ENCODE measurements at places on chromosomes 5 and 9.

- DNase-seq = no peak
Observed at GRCh38 chr5:10528056-10528816, 35.6 kb upstream of the ANKRD33B start.

GRCh38 chr5:6711409-6712141 is 1.7 kb upstream of the TENT4A start:
- no peak for DNase-seq

GRCh38 chr9:136961279-136962065 is 9.4 kb downstream of the LCN12 start:
- DNase-seq = no peak

DNA sequence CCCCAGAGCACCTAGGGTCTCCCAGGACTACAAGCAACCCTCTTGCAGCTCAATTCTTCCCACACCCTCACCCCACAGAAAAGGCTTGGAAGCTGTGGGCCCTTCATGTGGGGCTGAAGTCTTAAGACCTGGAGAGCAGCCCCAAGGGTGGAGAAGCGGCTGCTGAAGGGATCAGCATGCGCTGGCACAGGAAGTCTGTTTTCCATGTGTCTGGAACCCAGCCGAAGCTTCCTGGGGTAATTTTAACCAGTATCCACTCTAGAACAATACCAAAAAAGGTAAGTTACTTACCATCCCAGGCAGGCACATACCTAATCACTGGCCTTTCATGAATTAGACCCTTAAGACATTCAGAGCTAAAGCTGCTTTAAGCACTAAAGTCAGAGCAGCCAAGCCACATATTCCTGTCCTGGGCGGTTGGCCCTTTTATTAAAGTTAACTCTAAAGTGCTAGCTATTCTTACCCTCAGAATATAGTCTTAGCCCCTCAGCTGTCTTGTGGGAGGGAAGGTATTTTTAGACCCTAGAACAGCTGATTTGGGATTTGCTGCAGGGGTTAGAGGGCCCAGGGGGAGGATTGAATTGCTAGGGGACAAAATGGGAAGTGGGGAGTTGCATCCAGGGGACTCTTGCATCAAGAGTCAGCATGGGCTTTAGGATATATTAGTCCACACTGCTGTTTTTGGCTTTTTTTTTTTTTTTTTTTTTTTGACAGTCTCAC is 6.9 kb downstream of the IL17B start:
- DNase-seq = no peak

GRCh38 chr5:72556351-72557166 is 49.3 kb upstream of the ZNF366 start:
- DNase-seq = no peak

DNA sequence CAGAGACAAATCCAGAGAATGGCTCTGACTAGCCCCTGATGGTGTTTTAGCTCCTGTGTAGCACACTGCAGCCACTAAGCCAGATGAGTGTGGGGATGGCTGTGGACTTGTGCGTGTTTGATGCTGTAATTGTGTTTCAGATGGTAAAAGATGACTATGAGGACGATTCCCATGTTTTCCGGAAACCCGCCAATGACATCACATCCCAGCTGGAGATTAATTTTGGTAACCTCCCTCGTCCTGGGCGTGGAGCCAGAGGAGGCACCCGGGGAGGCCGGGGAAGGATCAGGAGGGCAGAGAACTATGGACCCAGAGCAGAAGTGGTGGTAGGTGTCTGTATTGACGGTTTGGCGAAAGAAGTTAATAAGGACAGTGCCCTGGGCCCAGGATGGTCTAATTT is 38.0 kb downstream of the HABP4 start:
- no peak for DNase-seq

GRCh38 chr9:8616414-8616813 is 816.8 kb upstream of the DMAC1 start:
- DNase-seq = no peak

DNA sequence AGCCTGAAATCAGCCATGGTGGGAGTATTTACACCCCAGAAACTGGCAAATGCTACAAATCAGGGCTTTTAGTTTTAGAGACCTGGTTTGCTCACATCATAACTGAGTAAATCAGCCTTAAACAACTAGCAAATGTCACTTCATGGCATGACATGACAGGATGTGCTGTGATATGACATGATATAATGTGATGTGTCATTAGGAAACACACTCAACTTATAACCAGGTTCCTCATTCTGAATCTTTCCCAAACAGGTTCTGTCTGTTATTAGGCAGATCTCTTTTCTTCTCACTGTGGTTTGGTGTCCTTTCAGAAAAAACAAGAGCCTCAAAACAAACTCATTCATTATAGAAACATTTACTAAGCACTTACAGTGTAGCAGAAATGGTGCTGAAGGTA is 90.5 kb downstream of the ADAMTS12 start:
- no peak for DNase-seq

GRCh38 chr9:91060520-91061343 is 259.1 kb downstream of the SYK start:
- no peak for DNase-seq

DNA sequence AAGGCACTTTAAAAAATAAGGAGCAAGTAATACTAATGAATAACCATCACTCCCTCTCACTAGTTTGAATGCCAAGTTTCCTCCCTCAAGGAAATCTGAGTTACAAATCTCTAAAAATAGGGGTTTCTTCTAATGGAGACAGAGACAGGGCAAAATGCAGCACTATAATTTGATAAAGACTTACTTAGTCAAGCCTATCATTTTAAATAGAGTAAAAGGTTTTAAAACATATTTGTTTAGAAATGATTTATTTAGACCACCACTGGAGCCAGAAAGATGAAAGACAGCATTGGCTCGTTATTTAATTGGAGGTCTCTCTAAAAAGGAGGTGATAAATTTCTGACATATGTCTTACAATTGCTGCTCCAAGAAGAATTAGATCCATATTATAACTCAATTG is 228.7 kb downstream of the TLE1 start:
- DNase-seq = no peak

DNA sequence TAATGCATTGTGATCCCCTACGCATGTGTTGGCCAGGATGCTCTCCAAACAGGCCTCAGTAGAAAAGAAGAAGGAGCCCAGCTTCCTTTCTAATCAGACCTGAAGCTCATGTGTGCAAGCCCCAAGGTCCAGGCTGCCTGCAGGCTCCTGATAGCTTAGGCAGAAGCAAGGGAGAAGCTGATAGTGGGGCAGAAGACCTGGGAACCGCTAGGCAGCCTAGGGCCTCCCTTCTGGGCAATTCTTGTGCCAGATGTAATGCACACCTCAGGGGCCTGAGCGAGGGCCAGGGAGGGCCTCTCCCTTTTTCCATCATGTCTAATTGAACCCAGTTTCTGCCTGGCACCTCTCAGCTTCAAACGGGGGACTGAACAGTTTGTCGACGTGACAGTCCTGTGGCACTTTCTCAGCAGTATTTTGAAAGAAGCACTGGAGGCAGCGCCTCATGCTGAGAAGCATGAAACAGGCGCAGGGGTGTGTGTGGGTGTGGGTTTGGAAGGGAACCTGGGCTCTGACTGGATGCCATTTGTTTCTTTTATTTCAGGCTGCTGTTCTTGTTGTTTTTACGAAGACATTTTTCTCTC is 212.8 kb downstream of the PIK3R1 start:
- DNase-seq = no peak

DNA sequence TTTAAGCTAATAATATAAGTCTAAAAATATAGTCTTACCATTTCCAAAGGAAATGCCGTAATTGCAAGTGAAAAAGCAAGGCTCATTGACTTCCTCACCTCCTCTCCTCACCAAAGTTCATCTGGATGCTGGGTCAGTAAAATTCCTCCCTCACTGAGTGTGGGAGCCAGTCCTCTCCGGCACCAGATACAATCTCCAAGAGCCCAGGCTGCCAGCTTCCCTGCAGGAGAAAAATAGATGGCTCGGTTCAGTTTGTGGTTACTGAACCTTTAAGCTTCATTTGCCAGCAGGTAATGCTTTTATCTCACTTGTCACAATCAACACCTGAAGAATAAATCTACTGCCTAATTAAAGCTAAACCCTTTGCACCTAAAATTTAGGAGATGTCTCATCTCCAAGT is 115.3 kb upstream of the VLDLR start:
- no peak for DNase-seq

DNA sequence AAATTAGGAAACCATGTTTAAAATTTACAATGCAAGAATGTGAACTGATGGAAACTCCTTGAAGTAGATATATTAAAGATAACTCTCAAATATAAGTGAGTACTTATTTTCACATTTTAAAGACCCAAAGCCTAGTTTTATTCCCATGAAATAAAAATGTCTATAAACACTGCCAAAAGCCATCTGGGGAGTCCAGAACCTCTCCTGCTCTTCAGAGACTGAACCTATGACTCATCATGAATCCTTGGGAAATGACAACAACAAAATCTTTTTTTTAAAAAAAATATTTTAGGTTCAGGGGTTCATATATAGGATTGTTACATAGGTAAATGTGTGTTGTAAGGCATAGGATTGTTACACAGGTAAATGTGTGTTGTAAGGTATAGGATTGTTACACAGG is 33.8 kb upstream of the FYB1 start:
- DNase-seq = no peak

- DNase-seq = no peak
Observed at GRCh38 chr9:74497748-74498620, 849 bp downstream of the RORB start.

- DNase-seq = no peak
Observed at GRCh38 chr5:167716126-167716775, 575.2 kb upstream of the WWC1 start.

DNA sequence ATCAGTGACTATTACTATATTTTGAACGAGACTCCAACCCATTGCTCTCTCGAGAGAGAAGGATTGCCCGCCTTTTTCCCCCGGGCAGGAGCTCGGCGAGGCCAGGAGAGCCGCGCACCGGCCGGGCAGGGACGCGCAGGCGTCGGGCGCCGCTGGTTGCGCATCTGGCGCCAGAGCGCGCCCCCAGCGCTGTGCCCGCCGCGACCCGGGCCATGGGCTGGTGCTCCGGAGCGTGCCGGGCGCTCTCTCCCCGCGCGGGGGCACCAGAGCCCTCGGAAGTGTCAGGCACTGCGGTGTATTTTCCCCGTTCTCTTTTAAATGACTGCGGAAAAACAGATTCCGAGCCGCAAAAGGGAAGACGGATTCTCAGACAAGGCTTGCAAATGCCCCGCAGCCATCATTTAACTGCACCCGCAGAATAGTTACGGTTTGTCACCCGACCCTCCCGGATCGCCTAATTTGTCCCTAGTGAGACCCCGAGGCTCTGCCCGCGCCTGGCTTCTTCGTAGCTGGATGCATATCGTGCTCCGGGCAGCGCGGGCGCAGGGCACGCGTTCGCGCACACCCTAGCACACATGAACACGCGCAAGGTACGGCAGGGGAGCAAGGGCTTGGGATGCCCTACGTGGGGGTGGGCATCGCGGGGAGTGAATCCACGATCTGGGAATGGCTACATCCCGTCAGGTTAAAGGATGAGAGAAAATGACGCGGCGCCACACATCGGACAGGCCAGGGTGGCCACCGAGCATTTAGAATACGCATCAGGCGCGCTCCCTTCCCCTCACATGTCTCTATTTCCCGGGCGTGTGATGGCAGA is 1.1 kb upstream of the NTRK2 start:
- DNase-seq = no peak

- peak; percentile 73 for DNase-seq
Observed at GRCh38 chr9:97984188-97985057, 1.3 kb downstream of the ANP32B start.

DNA sequence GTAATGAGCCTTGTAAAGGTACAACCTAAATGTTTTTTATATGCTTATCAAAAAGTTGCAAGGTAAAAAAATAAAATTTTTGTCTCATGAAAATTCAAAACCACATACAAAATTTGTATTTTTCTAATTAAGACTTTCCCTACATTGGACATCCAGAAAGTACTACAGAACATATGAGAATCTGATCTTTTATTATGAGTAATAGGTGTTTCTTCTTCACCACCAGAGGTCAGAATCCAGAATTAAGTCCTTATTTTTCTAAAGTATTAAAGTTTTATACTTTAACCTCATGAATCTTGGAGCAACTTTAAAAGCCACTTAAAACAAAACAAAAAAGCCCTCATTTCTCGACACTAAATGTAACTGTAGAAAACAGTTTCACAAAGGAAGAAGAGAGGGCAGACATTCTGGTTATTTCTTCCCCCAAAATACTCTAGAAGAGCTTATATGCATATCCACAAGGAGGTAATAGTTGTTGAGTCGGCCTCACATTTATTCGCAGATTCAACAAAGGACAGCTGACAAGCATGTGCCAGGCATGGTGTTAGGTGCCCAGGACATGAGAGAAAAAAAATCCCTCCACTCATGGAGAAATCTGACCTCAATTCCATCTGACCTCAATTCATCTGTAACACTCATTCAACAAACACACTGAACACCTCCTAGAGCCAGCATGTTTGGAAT is 69.3 kb downstream of the MLLT3 start:
- no peak for DNase-seq

GRCh38 chr5:167269146-167269545 is 1022.3 kb upstream of the WWC1 start:
- DNase-seq = no peak

GRCh38 chr5:1803192-1803591 is 2.0 kb downstream of the NDUFS6 start:
- DNase-seq = no peak

DNA sequence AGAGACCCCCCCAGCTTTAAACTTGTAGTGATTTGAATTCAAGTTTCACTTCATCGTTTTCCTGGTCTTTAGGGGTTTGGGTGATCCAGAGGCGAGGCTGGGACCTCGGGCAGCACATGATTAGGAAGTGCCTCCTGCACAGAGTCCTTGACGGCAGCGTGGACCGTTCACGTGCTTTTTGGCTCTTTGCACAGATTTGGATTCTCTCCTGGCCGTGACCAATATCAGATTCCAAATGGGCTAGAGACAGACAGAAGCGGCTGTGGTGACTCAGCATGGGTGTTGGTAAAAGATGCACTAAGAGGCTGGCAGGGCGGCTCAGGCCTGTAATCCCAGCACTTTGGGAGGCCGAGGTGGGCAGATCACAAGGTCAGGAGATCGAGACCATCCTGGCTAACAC is 117.2 kb upstream of the CACNA1B start:
- DNase-seq = no peak

Data from activated T-helper 1 cell treated with Interleukin-2 at 50 U/mL for 16 hours (primary cell).